ENCODE measurements at places on chromosomes 3 and 15.

DNA sequence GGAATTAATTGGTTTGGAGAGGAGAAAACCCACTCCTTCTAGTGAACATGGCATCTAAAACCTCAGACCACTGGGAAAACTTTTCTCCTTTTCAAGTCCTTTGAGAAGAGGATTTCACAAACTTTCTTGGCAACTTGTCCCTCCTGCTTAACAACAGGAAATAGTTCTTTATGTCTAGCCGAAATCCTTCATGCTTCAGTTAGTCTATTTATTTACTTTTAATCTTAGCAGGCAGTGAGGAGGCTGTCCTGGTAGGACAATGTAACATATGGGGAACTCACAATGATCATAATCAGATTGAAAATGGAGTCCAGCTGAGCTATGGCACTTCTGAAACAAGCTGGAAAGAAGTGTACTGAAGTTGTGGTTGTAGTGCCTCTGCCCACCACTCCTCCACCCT, 50.6 kb downstream of the KY start:
- DNase-seq, result no peak

- no peak for DNase-seq
Observed at GRCh38 chr3:111715911-111716523, 120.9 kb upstream of the ZBED2 start.

DNA sequence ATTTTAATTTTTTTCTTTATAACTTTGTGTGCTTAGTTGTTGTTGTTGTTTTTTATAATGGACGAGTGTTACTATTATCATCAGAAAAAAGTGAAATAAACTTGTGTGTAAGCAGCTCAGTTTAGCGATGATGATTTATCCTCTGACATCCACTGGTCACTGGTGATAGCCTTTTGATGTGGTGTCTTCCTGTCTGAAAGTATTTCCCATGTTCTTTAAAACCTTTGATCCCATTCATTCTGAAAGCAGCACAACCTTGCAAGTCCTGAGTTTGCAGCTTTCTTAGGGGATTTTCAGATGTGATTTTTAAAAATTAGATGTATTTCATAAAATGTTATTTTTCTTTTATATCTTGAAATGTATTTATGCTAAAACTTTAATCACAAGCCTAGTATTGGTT, 85.9 kb upstream of the ZPLD1 start:
- DNase-seq, result no peak

DNA sequence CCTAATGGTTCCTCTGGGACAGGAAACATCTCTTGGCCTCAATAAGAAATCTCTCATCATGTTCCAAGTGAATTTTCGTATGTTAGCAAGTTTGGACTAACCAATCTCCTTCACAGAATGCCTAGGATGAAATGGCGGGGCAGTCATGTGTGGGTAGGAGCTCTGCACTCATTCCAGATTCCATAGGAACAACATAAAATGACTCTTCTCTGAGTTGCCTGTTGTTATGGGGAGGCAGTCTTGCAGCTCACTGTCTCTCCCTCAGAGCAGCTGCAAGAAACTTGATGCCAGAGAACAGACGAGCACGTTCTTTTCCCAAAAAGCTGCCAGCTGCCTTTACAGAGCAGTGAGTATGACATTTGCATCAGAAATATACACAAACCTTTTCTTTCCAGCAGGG, 34.1 kb downstream of the SPATA12 start:
- DNase-seq, result no peak

DNA sequence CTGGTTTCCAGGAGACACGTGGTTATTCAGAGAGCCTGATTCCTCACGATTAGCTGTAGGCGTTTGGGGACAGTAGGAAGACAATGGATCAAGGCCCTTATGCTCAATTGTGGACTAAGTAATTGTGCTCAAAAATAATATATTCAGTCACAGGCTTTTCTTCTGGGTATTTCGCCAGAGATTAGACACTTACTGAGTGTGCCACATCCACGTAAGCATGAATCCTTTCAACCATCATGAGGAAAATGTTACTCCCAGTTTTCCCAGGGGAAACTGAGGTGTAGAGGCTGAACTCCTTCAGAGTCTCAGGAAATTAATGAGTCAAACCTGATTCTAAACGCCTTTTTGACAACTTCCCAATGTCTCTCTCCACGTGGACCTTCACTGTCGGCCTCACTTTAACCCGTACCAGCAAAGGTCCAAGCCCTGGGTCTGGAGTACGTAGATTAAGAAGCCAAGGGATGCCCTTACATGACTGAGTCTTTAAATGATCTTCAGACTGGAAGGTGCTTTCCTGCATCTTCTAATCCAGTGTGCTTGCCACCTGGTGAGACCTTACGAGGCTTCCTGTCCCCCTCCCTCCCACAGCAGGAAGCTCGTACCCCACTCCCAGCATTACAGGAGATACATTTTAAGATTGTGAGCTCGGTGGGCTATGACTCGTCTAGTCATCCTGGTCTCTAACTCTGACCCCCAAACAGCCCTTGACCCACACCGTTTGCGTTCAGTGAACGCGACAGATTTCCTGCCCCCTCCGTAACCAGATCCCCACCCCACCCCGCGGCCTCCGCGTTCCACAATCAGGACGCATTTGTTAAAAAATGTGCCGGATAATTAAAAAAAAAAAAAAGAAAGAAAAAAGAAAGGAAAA, 1.7 kb downstream of the PKM start:
- DNase-seq, result no peak

GRCh38 chr15:40768521-40769273, 1.1 kb upstream of the C15orf62 start:
- no peak for DNase-seq

- no peak for DNase-seq
Observed at GRCh38 chr15:101084801-101085200, 165.6 kb downstream of the LRRK1 start.

GRCh38 chr3:8524656-8525399, 23.2 kb downstream of the LMCD1 start:
- no peak for DNase-seq

DNA sequence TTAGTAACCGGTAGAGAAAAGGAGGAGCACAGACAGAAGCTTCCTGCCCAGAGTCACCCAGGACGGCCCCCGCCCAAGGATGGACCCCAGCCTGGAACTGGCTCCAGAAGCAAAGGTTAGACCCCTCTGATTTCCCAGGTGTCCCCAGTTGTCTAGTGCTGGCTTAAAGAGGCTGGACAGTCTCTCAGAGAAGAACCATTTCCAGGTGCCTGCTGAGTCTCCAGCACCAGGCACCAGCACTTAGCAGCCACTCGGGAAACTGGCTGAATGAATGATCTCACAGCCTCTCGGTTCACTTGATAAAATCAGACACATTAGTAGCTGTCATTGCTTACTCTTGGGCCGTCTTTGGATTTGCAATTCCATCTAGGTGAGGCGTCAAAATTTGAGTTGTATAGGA, 139.7 kb upstream of the HES1 start:
- DNase-seq, result no peak

GRCh38 chr3:49388289-49388820, 23.4 kb downstream of the RHOA start:
- DNase-seq, result no peak

DNA sequence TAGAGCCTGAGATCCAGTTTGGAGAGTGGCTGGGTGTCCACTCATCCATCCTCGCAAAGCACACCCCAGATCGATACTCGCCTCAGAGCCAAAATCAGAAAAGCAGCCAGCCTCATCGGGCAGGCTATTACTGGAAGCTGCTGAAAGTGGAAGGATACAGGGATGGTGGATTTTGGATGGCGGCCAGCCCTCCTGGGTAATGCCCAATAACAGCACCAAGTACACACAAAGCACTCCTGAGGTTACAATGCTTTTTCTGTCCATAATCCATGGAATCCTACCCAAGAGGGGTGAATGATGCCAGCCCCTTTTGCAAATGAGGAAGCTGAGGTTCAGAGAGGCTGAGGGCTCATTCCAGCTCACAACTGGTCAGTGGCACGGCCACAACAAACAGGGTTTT, 93.1 kb upstream of the SLC6A11 start:
- no peak for DNase-seq

DNA sequence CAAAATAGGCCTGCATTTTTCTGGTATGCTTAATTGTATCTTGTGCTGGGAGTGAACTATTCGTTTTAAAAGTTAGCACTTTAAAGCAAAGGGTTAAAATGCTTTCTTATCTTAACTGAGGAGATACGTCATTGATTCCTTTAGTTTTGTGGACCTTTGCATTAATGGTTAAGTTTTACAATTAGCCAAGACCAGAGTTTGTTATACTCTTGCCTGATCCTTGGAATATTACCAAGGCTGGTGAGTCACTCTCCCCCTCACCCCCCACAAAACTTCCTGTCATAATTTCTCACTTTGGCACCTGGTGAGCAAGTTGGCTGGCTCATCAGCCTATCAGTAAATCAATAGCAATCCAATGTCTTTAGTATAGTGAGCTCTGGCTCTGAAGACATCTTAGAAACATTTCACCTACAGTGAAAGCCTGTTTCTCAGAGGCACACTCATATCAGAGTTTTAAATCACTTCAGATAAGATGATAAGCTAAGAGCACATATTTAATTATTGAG, 26.7 kb downstream of the SLC2A2 start:
- no peak for DNase-seq
